Activated T-cell treated with anti-CD3 and anti-CD28 coated beads, Interleukin-2, amount 50 U/mL, for 72 hours (primary cell): ENCODE measurements at places on chromosomes 12 and 14. TPM values are rescaled to one million over a fixed set of nuclear protein-coding genes. Genes with fewer than 3 reads are reported as not detected.

Gene A2M
- total RNA-seq = 0.60 TPM

Gene PMEL
- total RNA-seq = 1.00 TPM

Gene SIX1
- not detected for total RNA-seq

Gene TTC6
- not detected for total RNA-seq

Gene CSRP2
- total RNA-seq = 3.3 TPM
